ENCODE measurements at places on chromosomes 6 and 20.

DNA sequence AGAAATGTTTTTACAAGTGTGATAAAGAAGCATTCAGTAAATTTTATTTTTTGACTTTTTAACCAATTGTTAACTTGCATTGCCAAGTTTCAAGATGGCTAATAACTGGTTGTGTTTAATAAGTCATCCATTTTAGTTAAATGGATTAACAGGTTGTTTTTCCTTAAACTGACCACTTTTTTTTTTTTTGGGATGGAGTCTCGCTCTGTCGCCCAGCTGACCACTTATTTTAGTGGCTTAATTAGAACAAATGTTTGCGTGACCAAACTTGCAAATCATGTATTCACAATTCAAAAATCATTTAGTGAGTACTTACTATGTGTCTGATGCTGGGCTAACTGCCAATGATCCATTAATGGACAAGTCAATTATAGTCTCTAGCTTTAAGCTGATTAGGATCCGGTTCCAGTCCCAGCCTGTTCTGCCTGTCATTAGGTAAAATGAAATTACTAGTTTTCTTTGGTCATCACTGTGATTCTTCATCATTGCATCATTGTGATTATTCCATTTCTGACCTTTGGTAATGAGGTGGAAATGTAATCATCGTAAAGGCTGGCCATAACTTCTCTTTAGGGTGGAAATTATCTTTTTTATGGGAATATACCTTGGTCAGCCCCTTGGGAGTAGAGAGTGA is 729.2 kb upstream of the MARCKS start:
- ATAC-seq, result no peak

- ATAC-seq, result no peak
These were observed 91.7 kb downstream of the PRDM1 start for GRCh38 chr6:106177786-106178185.

DNA sequence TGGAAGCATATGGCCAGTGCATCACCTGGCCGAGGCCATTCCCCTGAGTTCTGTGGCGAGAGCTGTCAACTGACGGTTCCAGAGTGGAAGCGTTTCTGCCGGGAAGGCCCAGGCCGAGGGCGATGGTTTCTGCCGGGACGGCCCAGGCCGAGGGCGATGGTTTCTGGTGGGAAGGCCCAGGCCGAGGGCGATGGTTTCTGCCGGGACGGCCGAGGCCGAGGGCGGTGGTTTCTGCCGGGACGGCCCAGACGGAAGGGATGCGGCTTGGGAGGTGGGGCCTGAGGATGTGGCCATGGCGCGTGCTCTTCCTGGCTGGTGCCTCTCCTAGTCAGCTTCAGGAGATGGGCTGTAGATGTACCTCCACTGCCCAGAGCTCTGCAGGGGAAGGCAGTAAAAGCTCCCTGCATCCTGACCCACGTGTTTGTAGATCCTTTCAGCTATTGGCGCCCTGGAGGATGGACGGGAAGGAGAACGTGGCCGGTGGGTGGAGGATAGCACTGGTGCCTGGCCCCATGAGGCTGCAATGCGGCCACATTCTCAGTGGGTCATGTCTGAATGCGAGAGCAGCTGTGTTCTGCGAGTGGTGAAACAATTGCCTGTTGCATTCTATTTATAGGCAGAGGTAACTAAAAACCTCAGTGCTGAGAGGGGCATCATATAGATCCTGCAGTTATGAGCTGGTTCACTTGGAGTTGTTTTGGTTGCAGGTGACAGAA is 12.8 kb downstream of the TPD52L2 start:
- ATAC-seq, result no peak

GRCh38 chr6:44076356-44077213 is 50.7 kb downstream of the MRPL14 start:
- ATAC-seq, result no peak

DNA sequence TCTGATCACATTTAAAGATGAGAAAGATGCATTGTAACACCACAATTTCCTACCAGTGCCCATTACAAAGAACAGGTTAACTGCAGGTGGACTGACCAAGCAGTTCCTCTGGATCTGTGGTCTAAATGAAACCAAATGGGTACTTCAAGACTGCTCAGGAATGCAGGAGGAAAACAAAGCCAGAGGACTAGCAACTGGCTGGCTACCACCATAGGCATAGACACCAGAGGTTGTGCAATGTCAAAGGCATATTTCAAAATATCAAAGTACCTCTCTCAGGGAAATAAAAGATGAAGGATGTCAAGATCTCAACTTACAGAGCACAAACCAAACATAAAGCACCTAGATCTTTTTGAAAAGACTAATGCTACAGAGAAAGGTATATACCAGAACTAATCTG is 65.5 kb downstream of the GMDS start:
- no peak for ATAC-seq

DNA sequence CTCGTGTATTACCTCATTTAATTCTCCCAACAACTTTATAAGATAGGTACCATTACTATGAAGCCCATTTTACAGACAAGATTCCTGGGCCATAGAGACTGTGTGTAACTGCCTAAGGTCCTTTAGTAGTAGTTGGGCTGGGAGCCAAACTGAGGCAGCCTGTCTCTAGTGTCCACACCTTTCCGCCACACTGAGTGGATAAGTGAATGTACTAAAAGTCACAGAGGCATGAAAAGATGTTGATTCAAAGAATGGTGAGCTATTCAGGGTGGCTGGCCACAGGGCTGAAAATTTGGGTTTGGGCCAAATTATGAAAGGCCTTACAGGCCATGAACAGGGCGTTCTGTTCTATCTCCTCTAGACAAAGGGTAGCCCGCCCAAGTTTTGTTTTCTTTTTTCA is 11.0 kb downstream of the CD24 start:
- ATAC-seq, result no peak

DNA sequence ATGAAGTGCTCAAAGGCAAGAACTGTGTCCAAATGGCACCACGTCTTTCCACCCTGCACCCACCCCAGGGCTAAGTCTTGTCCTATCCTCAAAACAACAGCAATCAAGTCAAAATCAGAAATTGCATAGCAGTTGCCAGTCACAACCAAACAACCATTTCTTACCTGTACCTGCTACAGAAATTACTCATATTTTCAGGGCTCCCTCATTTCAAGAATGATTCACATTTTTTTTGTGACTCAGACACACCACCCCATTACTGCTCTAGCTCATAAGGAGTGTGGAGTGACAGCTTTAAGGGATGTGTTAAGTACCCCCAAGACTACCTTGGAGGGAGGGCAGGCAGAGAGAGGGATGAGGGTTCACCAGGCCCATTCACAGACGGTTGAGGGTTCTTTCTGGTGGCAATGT is 111.7 kb downstream of the TRERF1 start:
- ATAC-seq, result no peak

DNA sequence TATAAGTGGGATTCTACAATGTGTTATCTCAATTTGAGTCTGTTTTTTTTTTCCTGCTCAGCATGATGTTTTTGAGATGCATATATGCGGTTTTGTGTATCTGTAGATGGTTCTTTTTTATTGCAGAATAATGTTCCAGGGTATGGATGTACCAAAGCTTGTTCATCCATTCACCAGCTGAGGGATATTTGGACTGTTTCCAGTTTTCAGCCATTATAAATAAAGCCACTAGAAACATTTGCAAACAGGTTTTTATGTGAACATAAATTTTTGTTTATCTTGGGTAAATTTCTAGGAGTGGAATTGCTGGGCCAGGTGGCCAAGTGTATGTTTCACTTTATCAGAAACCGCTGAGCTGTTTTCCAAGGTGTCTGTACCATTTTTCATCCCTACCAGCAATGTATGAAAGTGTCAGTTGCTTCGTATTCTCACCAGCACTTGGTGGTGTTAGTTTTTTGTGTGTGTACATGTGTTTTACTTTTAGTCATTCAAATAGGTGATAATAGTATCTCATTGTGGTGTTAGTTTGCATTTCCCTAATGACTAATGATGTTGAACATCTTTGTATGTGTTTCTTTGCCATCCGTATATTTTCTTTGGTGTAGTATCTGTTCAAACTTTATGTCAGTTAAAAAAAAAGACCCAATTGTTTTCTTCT is 124.2 kb downstream of the CEBPB start:
- no peak for ATAC-seq

GRCh38 chr6:155519176-155519738 is 63.6 kb upstream of the NOX3 start:
- ATAC-seq, result no peak

- no peak for ATAC-seq
These were observed 36.6 kb upstream of the HIVEP1 start for GRCh38 chr6:11975353-11975977.

- no peak for ATAC-seq
These were observed 266.4 kb downstream of the PLCB1 start for GRCh38 chr20:8398263-8399051.
